ENCODE measurements at places on chromosomes 4 and X. TPM values are rescaled to one million over a fixed set of nuclear protein-coding genes. Genes with fewer than 3 reads are reported as not detected.

FATE1 gene
- not detected for total RNA-seq

DTHD1 gene
- 1.3 TPM for total RNA-seq

- no peak for DNase-seq
Observed at GRCh38 chrX:38941675-38942074, 140.4 kb downstream of the MID1IP1 start.

STOX2 gene
- 90.8 TPM for total RNA-seq

GRCh38 chr4:40395166-40395900 is 60.2 kb downstream of the CHRNA9 start:
- no peak for DNase-seq

GRCh38 chrX:111504941-111505340 is 6.5 kb upstream of the SERTM2 start:
- no peak for DNase-seq

SLC10A6 gene
- total RNA-seq, result not detected

GRCh38 chr4:4734425-4734824 is 125.0 kb upstream of the MSX1 start:
- DNase-seq, result no peak

DNA sequence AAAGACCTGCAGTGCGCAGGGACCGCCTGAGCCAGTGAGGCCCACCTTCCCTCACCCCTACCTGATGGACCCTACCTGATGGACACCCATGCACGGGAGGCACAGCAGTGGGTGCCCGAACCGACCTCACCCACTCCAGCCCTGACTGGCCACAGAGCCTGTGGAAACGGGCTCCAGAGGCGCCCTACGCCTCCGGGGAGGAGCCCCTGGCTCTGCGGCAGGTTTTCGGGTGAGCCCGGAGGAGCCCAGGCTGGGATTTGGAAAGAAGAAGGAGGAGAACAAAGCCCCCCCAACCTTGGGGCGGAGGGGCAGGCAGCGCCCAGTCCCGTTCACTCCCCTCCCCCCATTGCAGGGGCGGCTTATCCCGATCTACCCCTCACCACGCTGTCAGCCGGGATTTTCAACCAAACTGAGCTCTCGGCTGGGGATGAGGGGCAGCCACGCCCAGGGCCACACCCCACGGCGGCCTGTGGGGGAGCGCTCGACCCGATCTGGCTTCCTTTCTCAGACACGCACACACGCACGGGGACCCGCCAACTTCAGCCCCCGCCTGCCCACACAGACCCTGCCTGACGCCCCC is 675 bp downstream of the L1CAM start:
- no peak for DNase-seq

DNA sequence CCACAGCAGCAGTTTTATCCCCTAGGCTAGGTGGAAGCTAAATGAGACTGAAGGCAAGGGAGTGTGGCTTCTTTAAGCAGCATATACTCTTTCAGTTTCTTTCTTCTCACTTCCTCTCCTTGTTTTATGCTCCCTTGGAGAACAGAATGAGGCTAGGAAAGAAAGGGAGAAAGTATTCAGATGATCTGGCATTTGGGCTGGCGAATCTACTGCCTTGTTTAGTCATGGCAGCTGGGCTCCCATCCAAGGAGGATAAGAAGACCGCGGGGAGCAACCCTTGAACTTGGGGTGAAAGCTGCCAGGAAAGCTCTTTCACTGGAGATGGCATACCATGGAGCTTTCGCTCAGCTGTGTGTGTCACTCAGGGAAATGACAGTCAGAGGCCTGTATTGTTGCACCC is 72.1 kb downstream of the ARHGEF38 start:
- DNase-seq, result no peak

DNA sequence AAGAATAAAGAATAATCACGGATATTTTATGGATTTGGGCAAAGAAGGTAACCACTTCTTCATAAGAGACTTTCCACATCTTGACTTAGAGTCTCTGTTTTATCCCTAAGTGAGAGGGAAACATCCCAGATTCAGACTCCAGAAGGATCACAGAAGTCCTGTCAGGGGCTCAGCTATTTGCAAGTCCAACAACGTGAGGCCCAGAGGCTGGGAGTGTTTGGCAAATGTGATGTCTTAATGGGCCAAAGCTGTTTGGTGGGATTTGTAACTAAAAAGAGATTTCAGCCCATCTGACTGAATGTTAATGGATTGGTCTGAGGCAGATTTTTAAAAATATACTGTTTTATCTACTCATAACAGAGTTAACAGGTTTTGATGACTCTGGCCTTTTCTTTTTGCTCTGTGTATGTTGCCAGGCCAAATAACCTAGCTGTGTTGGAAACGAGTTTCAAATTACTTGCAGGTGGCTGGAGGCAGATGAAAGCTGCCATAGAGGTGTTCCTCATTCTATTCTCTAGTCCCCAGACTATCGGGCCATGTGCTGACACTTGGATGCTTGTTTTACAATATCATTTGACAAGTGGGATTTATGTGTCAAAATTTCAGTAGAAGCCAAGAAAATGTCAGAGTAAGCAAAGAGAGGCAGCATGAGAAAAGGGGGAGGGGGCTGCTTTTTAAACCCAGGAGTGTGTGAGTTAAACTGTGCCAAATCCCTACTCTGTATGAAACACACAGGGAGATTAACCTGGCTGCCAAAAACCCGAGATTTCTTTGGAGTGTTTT is 330.9 kb downstream of the DCHS2 start:
- no peak for DNase-seq

GLOD5 gene
- total RNA-seq, result 18.4 TPM

GRCh38 chrX:40383969-40384368 is 196.8 kb upstream of the ATP6AP2 start:
- DNase-seq, result no peak

GRCh38 chrX:31397119-31397518 is 325.3 kb upstream of the FTHL17 start:
- no peak for DNase-seq

G6PD gene
- 18.7 TPM for total RNA-seq

DNA sequence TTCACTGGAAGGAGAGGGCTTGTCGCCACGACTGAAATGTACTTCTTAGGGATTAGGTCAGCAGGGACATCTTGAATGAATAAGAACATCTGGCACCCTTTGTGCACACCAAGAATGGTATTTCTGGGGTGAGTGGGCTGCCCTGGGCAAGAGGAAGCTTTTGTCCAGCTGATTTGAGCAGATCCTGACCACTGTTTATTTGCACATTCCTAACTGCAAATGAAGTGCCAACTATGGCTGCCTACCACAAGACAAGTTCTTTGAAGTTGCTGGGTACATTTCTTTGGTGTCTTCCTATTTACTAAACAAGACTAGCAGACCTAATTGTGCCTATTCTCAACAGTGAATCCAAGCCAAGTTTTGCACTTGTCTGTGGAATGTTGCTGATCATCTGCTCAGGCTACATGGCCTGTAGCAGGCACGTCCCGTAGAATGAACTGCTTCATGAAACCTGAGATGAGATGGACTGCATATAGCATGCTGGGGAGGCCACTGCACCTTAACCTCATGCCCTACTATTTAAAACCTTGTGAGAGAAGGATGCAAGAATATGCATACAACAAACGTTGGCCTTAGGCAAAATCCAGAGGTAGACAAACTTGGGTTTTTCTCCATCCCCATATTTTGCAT is 45.0 kb downstream of the PIR start:
- DNase-seq, result no peak

AKAP14 gene
- not detected for total RNA-seq

TMPRSS11D gene
- total RNA-seq, result 3.4 TPM

- no peak for DNase-seq
Observed at GRCh38 chr4:6245246-6246169, 24.1 kb upstream of the WFS1 start.

TLR10 gene
- total RNA-seq, result not detected

NWD2 gene
- total RNA-seq, result 0.55 TPM

- DNase-seq, result no peak
Observed at GRCh38 chr4:184357772-184358171, 116.6 kb downstream of the IRF2 start.

ADGRL3 gene
- 10.0 TPM for total RNA-seq

DKK2 gene
- total RNA-seq, result 0.55 TPM

DNA sequence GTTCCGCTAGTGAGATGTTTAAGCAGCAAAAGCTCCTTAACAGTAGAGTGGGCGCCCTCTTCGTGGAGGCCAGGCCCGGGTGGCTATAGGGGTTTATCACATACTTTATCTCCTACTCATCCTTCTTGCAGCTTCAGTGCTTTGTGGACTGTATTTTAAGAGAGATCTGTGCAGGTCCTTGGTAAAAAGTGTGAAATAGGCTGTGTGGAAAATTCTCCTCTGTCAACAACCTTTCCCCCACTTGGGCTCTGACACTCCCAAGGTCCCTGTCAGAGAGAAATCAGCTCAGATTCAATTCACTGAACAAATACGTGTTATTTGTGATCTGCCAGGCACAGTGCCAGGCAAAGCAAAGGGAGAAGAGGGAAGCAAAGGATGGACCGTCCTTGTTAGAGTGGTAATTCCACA is 214.3 kb upstream of the PPARGC1A start:
- no peak for DNase-seq

GRCh38 chr4:136136601-136137000 is 1395.7 kb downstream of the PCDH18 start:
- DNase-seq, result no peak

DNA sequence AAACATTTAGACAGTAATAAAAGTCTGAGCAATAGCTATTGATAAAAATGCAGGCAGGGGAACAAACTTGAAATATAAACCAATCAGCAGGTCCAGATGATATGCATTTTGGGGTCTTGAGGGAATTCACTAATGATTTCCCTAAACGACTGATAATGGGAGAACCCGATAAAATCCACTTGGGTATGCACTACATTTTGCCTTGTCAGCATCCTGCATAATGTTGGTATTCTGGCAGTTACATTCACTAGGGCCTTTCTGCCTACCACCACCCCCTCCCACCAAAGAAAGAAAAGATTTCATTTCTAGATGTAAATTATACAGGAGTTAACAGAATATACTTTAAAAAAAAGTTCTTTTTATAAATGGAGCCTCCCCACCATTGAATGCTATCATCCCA is 63.5 kb upstream of the IL1RAPL2 start:
- DNase-seq, result no peak

- DNase-seq, result no peak
Observed at GRCh38 chrX:40062525-40063155, 35.1 kb downstream of the BCOR start.

CNGA2 gene
- total RNA-seq, result not detected

DNA sequence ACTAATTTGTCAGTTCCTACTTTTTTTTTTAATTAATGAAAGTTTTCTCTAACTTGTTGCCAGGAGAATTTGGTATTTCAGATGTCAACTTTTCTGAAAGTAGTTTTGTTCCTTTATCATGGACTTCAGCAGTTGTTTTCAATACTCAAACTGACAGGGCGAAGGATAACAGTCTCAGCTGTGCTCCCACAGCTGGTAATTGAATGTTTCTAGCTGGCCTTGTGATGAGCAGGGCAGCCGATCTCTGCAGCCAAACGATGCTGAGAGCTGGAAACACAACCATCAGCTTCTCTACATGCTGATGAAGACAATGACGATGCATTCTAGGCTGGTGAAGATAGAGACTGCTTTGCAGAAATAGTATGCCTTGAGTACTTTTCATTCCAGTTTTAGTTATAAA is 130.0 kb upstream of the MAP9 start:
- no peak for DNase-seq

DAPP1 gene
- 10.7 TPM for total RNA-seq

DNA sequence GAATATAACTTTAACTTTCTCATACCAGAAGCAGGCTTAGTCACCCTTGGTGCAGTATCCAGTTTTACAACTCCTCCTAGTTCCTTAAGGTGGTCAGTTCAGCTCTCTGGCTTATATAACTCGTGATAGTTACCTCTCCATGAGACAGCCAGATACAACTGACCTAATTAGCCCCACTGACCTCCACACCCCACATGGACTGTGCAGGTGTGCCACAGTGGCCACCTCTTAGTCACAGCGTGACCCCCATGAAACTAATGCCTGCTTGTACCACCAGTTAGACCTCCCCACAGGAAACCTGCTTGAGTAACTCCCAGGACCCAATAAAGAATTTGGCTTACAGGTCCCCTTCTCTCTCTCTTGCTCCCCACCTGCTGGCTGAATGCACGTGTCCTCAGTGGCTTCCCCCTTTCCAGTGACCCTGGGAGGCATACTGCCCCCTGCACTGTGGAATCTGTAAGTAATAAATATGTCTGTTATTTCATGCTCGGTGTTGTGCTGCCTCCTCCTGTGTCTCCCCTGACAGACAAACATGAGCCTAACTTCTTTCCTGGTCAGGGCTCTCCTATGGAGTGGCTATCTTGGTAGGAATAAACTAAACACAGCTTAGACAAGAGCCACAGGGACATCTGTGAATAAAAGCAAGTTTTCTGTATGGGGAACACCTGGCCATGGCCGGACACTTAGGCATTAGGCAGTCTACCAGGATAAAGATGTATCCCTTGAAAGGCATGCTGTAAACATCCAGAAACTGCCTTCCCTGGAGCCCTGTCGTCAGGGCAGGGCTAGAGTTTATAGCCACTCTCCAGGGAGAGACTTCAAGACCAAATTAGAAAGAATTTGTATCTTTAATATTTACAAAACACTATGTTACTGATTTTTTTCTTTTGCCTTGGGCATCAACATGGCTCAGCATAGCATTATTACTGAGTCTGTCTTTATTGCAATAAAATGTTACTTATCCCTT is 209.7 kb upstream of the BOD1L1 start:
- DNase-seq, result no peak

IL1RAPL1 gene
- total RNA-seq, result 0.14 TPM

DNA sequence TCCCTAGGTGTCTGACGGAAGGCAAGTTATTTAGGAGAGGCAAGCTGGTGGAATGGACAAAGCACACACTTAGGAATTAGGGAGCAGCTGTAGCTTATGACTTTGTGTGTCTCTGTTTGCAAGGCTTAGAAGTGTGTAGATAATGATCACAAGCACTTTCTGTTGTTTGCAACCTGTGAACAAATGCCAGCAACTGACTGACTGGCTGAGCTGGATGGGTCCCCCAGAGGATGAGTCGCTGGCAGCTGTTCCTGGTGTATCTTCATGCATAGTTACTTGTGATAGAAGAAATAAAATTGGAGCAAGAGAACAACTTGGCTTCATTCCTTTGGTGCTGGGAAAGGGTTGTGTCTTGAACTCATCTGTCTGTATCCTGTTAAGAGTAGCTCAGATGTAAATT is 64.2 kb upstream of the BEND4 start:
- no peak for DNase-seq

GRCh38 chrX:138191998-138192397 is 519.5 kb downstream of the FGF13 start:
- DNase-seq, result no peak

All from transverse colon (tissue), 4 donors.